ENCODE measurements at places on chromosomes 4 and X.

- peak; percentile 42 for DNase-seq
Observed at GRCh38 chr4:158850800-158851644, 82.2 kb downstream of the FNIP2 start.

- DNase-seq: no peak
Observed at GRCh38 chr4:4618847-4619246, 77.0 kb upstream of the STX18 start.

DNA sequence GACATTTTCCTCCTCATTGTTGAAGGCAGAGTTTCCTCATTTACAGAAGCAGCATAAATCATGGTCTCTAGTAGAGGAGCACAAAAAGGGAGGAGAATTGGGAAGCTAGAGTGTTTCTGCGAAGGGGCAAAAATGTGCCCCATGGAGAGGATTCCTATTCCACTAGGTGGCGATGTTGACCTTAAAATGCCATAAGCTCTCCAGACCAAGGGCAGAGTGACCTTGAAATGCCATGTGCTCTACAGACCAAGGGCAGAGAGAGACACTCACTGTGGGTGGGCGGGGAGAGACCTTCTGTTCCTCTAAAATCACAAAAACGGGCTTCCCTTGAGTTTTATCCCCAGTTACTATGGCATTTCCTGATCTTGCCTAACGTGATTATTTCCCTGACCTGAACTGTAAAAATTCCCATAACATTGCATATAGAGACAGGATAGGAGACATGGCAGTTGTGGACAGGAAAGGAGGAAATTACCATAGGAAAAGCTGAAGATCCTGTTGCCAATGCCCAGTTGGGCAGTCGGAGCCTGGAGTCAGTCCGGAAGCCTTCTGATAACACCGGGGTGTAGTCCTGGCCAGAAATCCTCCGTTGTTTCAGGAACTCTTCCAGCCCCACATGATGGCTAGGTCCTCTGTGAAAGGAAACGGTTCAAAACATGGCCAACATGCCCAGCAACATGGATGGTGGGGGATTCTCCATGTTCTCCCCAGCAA lies 567.7 kb downstream of the MAGEB5 start:
- peak; percentile 62 for DNase-seq

- DNase-seq: no peak
Observed at GRCh38 chr4:108365551-108365950, 196.8 kb upstream of the LEF1 start.

DNA sequence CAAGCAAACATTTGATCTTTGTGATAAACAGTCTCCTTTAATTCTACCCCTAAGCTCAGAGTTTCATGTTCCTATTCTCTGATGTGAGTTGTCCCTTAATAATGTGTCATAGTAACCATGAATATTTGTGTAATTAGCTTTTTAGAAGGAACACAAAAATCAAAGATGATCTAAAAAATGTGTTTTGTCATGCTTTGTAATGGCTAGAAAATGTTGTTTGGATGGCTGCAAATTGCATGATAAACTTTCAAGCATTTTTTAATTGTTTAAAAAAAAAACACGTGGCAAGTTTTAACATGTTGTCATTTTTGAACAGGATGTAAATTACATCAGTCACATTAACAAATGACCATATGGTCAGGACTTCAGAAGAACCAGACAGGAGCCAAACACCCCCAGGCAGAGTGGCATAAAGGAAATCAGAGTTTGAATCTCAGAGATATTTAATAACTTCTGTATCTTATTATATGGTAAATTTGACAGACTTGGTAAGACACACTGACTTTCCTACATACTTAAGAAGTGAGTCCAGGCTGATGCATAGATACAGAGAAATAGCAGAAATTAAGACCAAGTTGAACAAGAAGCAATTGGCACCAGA lies 223.9 kb upstream of the VEGFC start:
- no peak for DNase-seq

DNA sequence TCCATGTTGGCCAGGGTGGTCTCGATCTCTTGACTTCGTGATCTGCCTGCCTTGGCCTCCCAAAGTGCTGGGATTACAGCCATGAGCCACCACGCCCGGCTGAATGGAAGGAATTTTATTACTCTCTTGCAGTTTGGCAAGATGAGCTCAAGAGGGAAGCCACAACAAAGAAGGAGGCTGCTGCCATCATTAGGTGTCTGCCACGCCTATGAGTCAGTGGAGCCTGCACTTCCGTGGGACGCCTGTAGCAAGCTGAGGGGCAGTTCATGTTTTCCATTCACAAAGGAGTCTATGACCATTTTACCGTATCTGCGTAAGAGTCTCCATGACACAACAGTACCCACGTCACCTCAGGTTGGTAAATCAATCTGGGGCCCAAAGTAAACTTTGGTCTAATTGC lies 51.2 kb upstream of the CHRNA9 start:
- no peak for DNase-seq

GRCh38 chrX:22105231-22105630 lies 73.1 kb downstream of the PHEX start:
- DNase-seq: no peak

DNA sequence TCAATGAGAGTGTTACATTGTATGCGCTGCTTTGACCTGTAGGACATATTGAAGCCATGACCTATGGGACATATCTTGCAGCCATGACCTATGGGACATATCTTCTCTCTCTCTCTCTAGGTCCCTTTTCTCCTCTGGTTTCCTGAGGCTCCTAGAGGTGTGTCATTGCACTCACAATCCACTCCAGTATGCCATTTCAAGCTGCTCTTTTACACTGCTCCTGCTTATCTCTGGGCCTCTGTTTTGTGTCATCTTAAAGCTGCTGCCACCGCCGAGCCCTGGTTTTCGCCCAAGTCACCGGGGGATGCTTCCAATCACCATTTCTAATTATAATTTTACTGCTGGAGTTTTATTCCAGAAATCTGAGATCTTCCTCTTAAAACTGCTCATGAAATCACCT lies 336.1 kb downstream of the GALNTL6 start:
- DNase-seq: no peak

GRCh38 chr4:72761368-72762038 lies 192.5 kb upstream of the ADAMTS3 start:
- DNase-seq: no peak

DNA sequence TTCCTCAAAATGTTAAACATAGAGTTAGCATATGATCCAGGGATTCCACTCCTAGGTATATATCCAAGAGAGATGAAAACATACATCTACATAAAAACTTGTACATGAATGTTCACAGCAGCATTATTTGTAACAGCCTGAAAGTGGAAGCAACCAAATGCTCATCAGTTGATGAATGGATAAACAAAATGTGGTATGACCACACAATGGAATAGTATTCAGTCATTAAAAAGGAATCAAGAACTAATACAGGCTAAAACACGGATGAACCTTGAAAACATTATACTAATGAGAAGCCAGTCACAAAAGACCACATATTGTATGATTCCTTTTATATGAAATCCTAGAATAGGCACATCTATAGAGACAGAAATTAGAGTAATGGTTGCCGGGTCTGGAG lies 42.7 kb upstream of the IQSEC2 start:
- DNase-seq: no peak

DNA sequence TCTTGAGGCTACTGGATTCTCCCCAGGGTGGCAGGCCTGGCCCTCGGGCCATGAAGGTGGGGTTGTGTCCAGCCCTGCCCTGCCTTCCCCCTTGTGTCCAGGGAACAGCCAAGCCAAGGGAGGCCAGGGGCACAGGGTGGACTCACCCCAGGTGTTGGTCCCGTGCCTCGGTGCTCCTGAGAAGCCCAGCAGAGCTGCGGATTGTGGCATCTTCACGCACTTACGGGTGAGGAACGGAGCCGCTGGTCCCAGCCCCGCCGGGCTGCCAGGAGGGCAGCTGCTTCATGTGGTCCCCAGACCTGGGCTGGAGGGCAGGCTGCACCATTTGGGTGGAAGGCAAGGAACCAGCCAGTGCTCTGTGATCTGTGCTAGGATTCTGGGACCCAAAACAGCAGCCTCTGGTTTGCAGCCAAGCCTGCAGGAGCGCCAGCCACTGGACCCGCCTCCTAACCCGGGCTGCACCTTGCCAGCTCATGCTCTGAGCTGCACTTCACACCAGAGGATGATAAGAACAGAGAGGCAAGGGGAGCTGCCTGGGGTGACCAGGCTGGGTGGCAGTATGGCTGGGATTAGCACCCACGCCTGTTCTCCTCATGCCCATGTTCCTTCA lies 36.1 kb upstream of the HMX1 start:
- no peak for DNase-seq

DNA sequence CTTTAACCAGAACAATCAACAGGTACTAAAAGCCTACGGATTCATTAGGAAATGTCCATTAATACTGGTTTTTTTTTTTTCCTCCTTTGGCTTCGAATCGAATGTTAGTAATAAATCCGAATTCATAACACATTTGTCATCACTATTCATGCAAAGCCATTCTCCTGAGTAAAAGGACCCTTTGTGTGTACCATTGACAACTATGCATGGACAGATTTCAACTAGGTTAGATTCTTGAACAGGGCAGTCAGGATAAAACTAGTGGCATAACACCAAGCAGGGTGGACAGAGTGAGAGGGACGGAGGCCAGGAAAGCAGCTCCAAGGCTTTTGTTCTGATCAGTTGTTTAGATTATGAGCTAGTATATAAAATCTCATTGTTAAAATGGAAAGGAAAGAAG lies 1722.0 kb upstream of the TENM3 start:
- DNase-seq: no peak

GRCh38 chrX:9597361-9598035 lies 132.6 kb downstream of the TBL1X start:
- DNase-seq: no peak

- no peak for DNase-seq
Observed at GRCh38 chr4:103137446-103137827, 37.8 kb upstream of the BDH2 start.

DNA sequence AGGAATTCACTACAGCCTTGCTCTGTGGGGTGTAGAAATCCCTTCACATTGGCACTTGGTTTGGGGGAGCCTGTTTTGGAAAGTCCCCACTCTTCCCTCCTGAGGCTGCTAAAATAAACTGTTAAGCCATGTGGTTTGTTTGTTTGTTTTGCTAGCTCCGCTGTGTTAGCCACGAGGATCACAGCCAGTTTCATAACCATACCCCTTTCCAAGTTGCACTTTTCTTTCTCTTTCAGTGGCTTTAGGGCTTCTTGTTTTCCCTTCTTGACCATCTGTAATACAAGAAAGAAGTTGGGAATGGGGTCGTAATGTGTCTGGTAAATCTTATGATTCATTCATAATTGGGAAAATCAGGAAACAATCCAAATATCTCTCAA lies 24.8 kb upstream of the UXT start:
- peak; percentile 51 for DNase-seq

DNA sequence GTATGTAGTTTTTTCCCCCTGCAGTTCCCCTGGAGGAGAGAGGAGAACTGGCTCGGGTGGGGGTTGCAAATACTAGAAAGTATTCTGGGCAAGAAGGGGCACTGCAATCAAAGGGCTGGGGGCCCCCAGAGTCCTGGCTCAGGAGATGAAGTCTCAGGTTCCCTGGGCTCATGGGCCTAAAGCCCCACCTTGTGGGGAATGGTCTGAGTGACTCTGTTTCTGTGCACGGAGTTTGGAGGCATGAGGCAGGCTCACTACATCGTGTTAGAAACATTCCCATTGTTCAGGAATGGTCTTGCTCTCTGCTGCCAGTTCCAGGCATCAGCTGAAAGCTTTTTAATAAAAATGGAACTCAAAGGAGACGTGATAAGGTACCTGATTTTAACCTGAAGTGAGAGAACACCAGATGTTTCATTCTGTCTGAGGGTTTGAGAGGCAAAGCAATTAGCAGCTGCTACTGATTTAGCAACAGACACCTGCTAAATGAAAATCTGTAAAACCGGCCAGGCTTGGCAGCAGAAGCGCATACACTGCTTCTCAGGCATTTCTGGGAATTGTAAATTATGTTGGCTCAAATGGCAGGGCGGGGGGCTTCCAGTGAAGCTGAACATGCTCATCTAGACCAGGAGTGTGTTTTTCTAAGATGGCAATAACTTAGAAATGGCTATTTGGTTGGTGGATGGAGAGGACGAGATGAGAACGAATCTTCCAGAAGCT lies 122.7 kb downstream of the TMEM164 start:
- DNase-seq: no peak

DNA sequence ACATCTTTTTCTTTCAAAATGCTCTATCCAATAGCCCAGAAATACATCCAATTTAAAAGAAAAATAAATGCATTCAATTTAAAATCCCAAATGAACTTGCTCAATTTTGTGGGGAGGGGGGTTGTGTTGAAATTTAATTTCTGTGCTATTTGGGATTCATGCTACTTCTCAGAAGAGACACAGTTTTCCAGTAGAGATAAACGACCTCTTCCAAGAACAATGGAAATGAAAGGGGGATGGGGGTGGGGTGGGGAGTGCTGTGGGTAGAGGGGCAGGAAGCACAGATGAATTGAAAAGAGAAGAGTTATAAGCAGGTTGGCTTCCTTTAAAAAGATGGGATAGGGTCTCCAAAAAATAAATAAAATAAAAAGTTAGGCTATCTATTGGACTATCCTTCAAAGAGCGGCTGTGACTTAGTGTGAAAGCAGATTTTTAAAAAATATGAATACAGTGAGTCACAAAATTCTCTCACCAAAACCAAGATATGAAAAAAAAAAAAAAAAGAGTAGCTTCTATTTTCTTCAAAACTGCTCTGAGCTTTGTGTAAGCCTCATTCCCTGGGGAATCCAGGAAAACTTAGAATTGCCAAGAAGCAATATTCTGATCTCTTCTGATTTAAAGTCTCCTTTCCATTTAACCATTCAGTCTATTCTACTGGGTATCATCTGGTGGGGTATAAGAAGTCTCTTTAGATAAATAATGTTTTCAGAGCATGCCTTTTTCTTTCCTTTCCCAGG lies 324.3 kb downstream of the PTTG2 start:
- no peak for DNase-seq

- no peak for DNase-seq
Observed at GRCh38 chr4:48949086-48949485, 37.0 kb upstream of the CWH43 start.

Data from MM.1S (cell line).